ENCODE measurements at places on chromosomes 16 and 17. TPM values are rescaled to one million over a fixed set of nuclear protein-coding genes. Genes with fewer than 3 reads are reported as not detected.

DOC2B gene
- 5.5 TPM for total RNA-seq

KRTAP1-5 gene
- not detected for total RNA-seq

RFFL gene
- total RNA-seq, result 28.2 TPM

SMG1 gene
- total RNA-seq, result 150 TPM
